Motor neuron (in vitro differentiated cells): ENCODE measurements at places on chromosomes 4 and X. TPM values are rescaled to one million over a fixed set of nuclear protein-coding genes. Genes with fewer than 3 reads are reported as not detected.

ETNPPL gene
- total RNA-seq, result 0.85 and 3.4 TPM in 2 replicates

NOP14 gene
- total RNA-seq, result 48.4 and 58.0 TPM in 2 replicates

FAM241A gene
- total RNA-seq, result 0.46 and 0.50 TPM in 2 replicates

UCP1 gene
- total RNA-seq, result 0.34 and 0.43 TPM in 2 replicates

PCDH10 gene
- total RNA-seq, result 0.32 and 0.36 TPM in 2 replicates

OPHN1 gene
- 6.7 and 8.5 TPM in 2 replicates for total RNA-seq

CCDC160 gene
- 1.4 and 1.5 TPM in 2 replicates for total RNA-seq

NSG1 gene
- 199 and 206 TPM in 2 replicates for total RNA-seq

RBMXL3 gene
- 0.27 and 0.69 TPM in 2 replicates for total RNA-seq

ANK2 gene
- 80.0 and 111 TPM in 2 replicates for total RNA-seq

ART3 gene
- 0.50 and 0.76 TPM in 2 replicates for total RNA-seq

PUDP gene
- total RNA-seq, result 14.3 and 18.0 TPM in 2 replicates

ATP2B3 gene
- total RNA-seq, result 1.4 and 1.9 TPM in 2 replicates

PRDM8 gene
- total RNA-seq, result 3.3 and 4.0 TPM in 2 replicates

CRMP1 gene
- 9.3 and 10.0 TPM in 2 replicates for total RNA-seq

HSFX4 gene
- 0.70 TPM in 1 of 2 replicates, not detected in the other for total RNA-seq

PDGFRA gene
- total RNA-seq, result 0.85 and 1.3 TPM in 2 replicates

CT45A5 gene
- not detected in 2 replicates for total RNA-seq

TLR6 gene
- 0.71 and 1.0 TPM in 2 replicates for total RNA-seq

UGT2B15 gene
- total RNA-seq, result not detected in 2 replicates

KIF4A gene
- total RNA-seq, result 1.5 and 1.8 TPM in 2 replicates

ZNF157 gene
- total RNA-seq, result 0.64 and 0.67 TPM in 2 replicates

OTC gene
- not detected in 2 replicates for total RNA-seq
